ENCODE measurements at places on chromosomes 3 and 15. TPM values are rescaled to one million over a fixed set of nuclear protein-coding genes. Genes with fewer than 3 reads are reported as not detected.

Gene MGLL
- 85.0 TPM for total RNA-seq

Gene ADAMTS17
- not detected for total RNA-seq

Gene CD86
- total RNA-seq: not detected

Gene FHIT
- total RNA-seq: 8.1 TPM

Gene SAMMSON
- not detected for total RNA-seq

Gene BMF
- 48.1 TPM for total RNA-seq

Gene NANOGP8
- total RNA-seq: not detected

Gene PLA2G4B
- total RNA-seq: 0.48 TPM

Gene DUT
- 140 TPM for total RNA-seq

Gene RTP1
- not detected for total RNA-seq

Gene GOLGA8O
- not detected for total RNA-seq

Gene DAZL
- not detected for total RNA-seq

Gene TRIM59
- total RNA-seq: 7.1 TPM

Gene CD96
- not detected for total RNA-seq

Gene CGNL1
- total RNA-seq: 26.7 TPM

Gene ZBBX
- total RNA-seq: 0.47 TPM

Gene IL17RD
- total RNA-seq: 3.2 TPM

Gene CSK
- 48.0 TPM for total RNA-seq

Gene EFHB
- total RNA-seq: not detected

Gene CHRNA3
- not detected for total RNA-seq

Gene RLBP1
- total RNA-seq: not detected

Gene UQCC5
- 0.97 TPM for total RNA-seq

Measured in glomerular endothelial cell (primary cell).